ENCODE measurements at places on chromosomes 1 and 21.

DNA sequence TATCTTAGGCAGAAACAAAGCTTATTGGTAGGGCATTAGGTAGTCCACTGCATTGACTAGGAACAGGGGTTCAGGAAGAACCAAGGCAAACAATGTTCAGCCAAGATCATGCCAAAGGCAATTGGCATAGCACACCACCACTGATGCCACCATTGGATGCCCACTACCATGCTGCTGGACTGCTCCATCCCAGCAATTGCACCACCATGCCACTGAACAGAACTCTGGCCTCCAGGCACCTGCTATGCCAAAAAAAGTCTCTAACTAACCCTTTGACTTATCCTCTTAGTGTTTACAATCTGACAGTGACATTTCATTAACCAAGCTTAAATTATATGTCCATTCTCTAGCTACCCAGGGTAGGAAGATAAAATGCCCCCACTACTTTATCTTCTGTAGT lies 509.6 kb upstream of the CAMK1G start:
- DNase-seq, result no peak

GRCh38 chr1:150576367-150576711 lies 3.1 kb downstream of the MCL1 start:
- no peak for DNase-seq

DNA sequence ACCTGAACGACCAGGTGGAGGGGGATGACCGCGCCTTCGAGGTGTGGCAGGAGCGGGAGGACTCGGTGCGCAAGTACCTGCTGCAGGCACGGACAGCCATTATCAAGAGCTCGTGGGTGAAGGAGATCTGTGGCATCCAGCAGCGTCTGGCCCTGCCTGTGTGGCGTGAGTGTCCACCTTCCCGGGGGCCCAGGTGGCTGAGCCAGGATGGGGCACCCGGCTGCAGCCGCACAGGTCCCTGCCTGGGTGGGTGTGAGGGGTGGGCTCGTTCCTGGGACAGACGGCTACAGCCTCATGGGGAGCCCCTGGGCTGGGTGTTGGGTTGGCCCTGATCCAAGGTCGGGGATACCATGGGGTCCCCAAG lies 65.2 kb downstream of the TRIM11 start:
- DNase-seq, result no peak

DNA sequence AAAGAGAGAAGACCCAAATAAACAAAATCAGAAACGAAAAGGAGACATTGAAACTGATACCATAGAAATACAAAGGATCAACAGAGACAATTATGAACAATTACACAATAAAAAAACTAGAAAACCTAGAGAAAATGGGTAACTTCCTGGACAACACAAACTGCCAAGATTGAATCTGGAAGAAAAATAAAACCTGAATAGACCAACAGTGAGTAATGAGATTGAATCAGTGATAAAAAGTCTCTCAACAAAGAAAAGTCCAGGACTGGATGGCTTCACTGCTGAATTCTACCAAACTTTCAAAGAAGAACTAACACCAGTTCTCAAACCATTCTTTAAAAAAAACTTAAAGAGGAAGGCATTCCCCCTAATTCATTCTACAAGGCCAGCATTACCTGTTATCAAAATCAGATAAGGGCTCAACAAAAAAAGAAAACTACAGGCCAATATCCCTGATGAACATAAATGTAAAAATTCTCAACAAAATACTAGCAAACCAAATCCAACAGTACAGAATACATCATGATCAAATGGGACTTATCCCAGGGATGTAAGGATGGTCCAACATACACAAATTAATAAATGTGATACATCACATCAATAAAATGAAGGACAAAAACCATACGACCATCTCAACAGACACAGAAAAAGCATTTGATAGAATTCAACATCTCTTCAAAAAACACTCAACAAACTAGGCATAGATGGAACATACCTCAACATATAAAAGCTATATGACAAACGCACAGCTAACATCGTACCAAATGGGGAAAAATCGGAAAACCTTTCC lies 119.9 kb downstream of the ACBD6 start:
- no peak for DNase-seq
